Natural killer cell treated with Interleukin-12 subunit alpha and Interleukin-12 subunit beta and Interleukin-15 and Interleukin-18, amount 100 ng/mL, for 72 hours (primary cell): ENCODE measurements at places on chromosomes 5 and 9. TPM values are rescaled to one million over a fixed set of nuclear protein-coding genes. Genes with fewer than 3 reads are reported as not detected.

DNA sequence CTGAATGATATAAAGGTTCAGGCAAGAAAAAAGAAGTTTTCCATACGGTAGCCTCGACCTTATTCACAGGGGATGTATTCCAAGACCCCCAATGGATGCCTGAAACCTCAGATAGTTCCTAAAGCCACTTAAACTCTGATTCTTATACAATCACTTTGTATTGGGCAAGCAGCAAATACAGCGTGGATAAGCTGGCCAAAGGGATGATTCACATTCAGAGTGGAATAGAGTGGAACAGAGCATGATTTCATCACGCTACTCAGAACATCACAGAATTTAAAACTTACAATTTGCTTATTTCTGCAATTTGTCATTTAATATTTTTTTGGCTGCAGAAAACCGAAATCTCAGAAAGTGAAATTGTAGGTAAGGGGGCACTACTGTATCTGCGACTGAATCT lies 40.5 kb upstream of the CDH18 start:
- no peak for DNase-seq

DNA sequence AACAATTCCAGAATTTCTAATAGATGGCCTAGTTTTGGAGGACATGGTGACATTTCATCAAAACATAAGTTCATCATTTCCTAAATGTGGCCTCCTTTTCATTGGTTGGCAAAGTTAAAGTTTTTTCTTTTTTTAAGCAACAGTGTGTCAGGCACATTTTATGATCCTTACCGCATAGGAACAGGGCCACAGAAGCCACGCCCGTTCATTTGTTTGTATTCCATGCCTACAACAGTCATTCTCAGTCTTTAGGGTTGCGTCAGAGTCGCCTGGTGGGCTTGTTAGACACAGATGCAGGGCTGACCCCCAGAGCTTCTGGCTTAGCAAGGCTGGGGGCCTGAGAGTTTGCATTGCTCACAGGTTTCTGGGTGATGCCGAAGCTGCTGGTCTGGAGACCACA lies 130.2 kb downstream of the HSD17B3 start:
- no peak for DNase-seq

GRCh38 chr5:179974246-179974945 lies 66.7 kb upstream of the TBC1D9B start:
- no peak for DNase-seq

DNA sequence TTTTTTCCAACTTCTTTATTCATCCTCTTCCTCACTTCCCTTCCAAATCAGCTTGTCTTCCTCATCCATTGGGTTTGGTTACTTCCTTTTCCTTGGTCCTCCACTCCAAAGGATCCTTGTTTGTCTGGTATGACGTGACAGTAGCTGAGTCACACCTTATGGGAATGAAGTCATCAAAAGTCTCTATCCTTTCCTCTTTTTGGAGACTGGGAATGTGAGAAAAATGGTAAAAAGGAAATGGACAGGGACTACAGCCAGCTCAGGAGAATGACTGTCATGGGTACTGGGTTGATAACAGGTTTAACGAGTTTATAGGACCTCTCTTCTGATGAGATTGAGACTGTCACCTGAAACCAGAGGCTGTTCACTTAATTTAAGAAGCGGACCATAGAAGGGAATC lies 76.2 kb upstream of the MYO10 start:
- no peak for DNase-seq

ZFP37 gene
- total RNA-seq: 0.84 TPM
